ENCODE measurements at places on chromosomes 5 and 9.

GRCh38 chr9:129161534-129161837 is 16.6 kb downstream of the IER5L start:
- no peak for DNase-seq

GRCh38 chr5:77778398-77778797 is 2.3 kb upstream of the TBCA start:
- no peak for DNase-seq

GRCh38 chr5:5881294-5881693 is 458.8 kb downstream of the ICE1 start:
- DNase-seq: no peak

- no peak for DNase-seq
These were observed 665 bp upstream of the LVRN start for GRCh38 chr5:115961381-115962238.

- DNase-seq: no peak
These were observed 75.4 kb downstream of the OSMR start for GRCh38 chr5:38921174-38921573.
